ENCODE measurements at places on chromosomes 1 and 21.

DNA sequence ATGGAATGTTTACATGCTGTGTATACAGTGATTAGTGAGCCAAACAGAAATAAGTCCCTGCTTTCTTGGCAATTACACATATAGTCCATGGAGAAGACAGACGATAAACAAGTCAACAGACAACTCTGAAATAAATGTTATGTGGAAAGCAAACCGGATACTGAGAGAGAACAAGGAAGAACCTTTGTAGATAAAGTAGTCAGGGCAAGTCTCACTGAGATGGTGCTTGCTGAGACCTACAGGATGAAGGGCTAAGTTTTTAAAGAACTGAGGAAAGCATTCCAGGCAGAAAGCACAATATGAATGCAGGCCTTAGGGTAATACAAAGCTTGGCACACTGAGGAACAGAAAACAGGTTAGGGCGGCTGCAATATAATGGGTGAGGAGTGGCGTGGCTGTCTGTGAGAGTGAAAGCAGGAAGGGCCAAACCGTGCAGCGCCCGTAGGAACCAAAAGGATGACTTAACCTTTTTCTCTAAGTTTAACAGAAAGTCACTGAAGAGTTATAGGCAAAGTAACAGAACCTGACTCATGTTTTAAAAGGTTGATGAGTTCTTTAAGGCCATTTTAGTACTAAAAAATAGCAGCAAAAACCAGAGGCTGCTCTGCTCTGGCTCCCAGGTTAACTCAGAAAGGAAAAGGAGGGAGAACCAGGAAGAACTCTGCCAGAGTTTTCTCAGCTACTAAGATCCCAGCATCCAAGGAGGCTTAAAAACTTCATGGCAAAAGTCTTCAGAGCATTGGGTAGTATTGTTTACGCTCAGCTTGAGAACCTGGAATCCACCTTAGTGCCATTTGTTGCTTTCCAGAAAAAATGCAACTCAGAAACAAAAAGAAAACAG, 8.7 kb upstream of the TTF2 start:
- DNase-seq: peak; percentile 43

DNA sequence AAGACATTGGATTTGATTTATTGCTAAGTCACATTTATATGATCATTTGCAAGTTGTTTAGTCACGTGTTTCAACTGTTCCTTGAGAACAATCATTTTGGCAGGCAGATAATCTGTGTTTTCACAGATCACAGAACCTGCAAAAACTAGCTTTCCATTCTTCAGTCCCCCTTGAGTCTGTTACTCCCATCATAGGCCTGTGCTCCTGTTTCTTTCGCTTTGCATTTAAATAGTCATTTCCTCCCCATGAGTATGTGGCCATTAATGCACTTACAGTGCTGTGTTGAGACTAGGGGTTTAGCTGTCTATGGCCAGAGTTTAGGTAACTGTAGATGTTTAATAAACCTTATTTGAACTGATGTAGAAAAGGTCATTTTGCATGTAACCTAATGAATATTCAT, 214.5 kb downstream of the PATJ start:
- no peak for DNase-seq

DNA sequence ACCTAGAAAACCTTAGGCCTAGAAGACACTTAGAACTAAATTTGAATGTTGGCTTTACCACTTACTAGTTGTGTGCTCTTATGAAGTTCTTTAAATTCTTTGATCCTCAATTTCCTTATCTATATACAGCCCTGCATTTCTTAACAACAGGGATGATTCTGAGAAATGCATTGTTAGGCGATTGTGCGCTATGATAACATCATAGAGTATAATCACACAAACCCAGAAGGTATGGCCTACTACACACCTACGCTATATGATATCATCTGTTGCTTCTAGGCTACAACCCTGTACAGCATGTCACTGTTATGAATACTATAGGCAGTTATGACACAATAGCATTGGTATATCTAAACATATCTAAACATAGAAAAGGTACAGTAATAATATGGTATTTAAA, 137.4 kb downstream of the CHD1L start:
- DNase-seq: no peak

DNA sequence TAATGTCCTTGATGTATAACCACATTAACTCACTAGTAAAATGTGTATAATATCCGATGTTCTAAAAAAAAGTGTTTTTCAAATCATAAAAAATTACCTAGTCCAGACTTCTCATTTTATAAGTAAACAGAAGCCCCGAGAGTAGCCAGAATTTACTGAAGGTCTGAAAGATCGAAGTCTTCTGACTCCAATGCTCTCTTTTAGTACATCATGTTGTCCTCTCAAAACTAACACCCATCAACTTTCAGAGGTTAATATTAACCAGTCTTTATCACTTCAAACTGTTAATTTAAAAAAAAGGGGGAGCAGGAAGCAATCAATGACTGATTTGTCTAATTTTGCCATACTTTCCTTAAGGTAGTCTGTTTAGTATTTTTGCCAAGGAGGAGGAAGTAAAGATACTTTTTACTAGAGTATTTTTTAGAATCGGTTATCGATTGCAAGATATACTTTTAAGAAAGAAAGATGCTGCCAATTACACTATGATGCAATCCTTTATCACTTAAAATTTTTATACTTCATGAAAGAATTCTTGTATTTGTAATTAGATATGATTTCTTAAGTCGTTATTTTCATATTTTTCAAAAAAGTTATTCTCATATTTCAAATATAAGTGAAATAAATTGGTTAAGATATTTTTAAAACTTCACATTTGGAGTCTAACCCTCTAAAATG, 25.5 kb downstream of the CCDC18 start:
- no peak for DNase-seq

GRCh38 chr1:22689505-22689904, 21.1 kb upstream of the EPHB2 start:
- DNase-seq: no peak

DNA sequence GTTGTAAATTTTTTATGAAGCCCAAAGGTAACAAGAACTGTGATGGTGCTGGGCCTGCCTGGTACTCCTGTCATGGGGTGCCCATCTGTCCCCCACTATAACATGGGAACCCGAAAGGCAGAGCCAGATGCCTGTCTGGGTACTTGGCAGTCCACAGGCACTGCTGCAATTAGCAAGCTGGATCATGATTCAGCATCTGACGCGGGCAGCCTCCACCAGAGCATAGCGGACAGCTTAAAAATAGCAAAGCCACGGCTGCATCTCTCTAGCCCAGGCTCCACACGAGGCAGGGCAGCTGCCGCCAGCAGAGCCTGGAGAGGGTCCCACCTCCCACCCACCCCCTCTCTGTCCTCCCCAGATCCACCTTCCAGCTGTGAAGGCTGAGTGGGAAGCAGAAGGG, 22.9 kb downstream of the SUSD4 start:
- no peak for DNase-seq

GRCh38 chr1:31625561-31626222, 8.2 kb downstream of the HCRTR1 start:
- peak; percentile 60 for DNase-seq

GRCh38 chr1:78070758-78071157, 25.0 kb downstream of the GIPC2 start:
- DNase-seq: no peak

DNA sequence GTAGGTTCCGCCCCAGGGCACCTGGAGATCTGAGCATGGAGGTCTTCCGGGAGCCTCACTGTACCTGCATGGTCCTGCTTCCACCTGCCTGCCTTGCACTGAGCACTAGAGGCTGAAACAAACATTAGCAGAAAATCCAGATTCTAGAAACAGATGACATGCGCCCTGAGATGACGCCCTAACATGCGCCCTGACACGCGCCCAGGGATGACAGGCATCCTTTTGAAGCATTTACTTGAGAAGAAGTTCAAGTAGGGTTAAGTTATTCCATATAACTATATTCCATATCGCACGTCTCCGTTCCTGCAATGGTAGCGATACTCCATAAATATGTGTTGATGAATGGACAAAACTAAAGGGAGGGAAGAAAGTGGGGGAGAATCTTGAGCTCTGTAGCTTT, 13.7 kb downstream of the ACTA1 start:
- DNase-seq: no peak

- DNase-seq: no peak
Observed at GRCh38 chr1:177585302-177586220, 384.3 kb downstream of the SEC16B start.
